Transverse colon (tissue), 4 donors: ENCODE measurements at places on chromosomes 1 and 21. TPM values are rescaled to one million over a fixed set of nuclear protein-coding genes. Genes with fewer than 3 reads are reported as not detected.

GRCh38 chr1:161702250-161702649 is 4.8 kb upstream of the FCRLA start:
- peak; percentile 53 for DNase-seq

GRCh38 chr1:168759077-168759476 is 30.1 kb upstream of the DPT start:
- DNase-seq = no peak

- no peak for DNase-seq
Measured at GRCh38 chr1:201229095-201229494, 38.5 kb downstream of the IGFN1 start.

DNA sequence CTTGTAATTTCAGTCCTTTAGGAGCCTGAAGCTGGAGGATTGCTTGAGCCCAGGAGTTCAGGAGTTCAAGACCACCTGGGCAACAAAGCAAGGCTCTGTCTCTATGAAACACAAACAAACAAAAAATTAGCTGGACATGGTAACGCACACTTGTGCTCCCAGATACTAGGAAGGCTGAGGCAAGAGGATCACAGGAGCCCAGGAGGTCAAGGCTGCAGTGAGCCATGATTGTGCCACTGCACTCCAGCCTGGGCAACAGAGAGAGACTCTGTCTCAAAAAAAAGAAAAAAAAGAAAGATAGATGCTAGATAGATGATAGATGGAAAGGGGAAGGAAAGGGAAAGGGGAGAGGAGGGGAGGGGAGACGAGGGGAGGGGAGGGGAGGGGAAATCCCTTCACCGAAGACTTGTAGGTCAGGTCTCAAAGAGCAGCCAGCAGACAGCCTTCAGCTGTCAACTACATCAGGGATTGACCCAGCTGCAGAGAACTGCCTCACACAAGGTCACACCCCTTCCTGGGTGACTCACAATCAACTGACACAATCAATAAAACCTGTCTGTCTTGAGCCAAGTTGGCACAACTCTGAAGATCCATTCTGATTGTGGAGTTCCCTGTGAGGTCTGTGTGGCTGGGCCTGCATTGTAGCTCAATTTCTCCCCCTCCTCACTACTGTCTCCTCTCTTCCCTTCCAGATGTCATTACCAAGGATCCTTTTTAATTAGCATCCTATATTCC is 200.6 kb downstream of the RGS7 start:
- peak; percentile 64 for DNase-seq

DNA sequence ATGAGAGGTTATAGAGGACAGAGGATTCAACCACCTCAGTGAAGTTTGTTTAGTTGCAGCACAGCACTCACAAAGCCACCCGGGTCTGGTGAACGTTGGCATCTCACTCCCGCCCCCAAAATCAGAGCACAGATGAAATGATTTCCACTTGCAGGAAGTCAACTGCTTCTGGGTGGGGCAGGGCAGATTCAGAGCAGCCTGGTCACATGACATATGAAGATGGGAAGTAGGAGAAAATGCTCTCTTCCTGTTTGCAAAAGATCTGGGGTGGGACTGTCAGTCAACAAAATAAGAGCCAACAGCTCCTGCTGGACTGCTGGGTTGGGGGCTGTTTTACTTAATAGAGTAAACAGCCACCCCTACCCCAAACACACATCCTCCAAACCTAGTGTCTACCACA is 43.2 kb downstream of the LRRC71 start:
- no peak for DNase-seq

DNA sequence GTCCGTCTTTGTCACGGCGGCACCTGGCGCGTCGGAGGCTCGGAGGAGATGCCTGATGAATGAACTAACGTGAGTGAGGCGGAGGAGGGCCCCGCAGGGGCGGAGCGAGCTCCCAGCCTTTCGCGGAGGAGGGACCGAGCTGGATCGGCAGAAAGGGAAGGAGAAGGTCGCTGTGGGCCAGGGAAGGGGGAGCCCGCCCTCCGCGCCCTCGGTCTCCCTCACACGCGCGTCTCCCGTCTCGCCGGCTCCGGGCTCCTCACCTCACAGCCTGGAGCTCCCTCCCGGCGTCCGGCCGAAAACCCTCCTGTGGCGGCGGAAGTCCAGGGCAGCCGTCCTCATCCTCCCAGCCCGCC is 519 bp downstream of the ZNF496 start:
- peak; percentile 87 for DNase-seq

DNA sequence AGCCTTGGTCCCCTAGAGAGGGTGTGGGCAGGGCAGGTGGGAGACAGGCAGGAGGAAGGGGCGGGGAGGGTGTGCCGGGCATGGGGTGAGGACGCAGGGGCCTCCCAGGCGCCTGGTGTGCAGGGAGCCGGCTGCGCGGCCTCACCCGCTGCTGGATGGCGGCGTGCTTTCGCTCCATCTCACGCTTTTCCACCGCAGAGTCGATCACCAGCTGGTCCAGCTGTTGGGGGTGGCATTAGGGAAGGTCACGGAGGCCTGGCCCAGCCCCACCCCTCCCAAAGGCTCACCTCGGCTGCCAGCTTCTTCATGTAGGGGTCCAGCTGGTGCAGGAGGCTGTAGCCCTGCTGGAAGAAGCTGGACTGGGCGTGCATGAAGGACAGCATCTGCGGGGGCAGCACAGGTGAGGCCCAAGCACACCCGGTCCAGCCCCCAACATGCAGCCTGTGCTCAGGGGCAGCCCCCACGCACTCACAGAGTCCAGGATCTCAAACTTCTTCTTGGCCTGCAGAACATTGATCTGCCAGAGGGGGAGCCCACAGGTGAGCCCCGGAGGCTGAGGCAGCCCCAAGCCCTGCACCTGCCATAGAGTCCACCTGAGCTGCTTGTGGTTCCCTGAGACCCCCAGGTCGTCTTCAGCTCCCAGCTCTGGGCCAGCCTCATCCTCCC is 7.9 kb downstream of the ACAP3 start:
- DNase-seq = no peak

TMEM240 gene
- not detected for total RNA-seq

PTGS2 gene
- total RNA-seq = 7.3 TPM

AGRN gene
- total RNA-seq = 28.7 TPM

NAXE gene
- total RNA-seq = 25.1 TPM
